Fibroblast of skin of right biceps (primary cell): ENCODE measurements at places on chromosomes 2 and 18.

GRCh38 chr18:75066021-75066880 lies 142.7 kb downstream of the PTGR3 start:
- no peak for DNase-seq

DNA sequence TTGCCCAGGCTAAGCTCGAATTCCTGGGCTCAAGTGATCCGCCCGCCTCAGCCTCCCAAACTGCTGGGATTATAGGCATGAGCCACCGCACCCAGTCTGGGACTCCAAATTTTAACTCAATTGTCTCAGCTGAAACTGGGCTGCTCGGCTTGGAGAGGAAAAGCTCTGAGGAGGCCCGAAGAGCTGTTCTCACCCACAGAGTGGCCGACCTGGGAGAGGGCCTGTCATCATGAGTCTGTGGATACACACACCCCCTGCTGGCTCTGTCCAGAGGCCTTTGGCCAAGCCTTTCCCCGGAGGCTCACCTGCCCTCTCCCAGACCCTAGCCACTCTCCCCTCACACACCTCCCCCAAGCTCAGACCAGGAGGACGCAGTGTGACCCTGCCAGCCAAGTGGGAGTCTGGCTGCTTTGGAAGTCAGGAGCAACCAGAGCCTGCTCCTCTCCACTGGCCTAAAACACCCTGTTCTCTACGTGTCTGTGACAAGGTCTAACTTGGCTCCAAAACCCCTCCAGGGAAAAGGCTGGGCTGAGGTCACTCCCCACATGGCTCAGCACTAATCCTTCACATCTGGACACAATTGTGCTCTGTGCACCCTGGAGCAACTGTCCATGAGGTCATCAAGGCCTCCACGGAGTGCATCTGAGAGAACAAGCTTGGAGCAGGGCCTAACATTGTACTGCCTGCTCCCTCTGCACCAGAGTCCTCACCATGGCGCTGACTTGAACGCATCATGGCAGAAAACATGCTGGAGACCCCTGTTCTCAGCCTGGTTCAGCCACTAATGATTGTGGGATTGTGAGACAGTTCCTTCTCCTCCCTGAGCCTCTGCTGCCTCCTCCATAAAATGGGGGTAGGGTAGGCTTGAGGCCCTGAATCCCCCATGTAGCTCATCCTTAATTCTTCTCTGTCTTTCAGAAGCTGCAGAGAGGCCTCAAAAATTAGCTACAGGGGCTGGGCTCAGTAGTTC lies 49.9 kb upstream of the RAB6C start:
- DNase-seq, result peak; percentile 34

- DNase-seq, result peak; percentile 82
Measured at GRCh38 chr2:130355578-130356431, at the start of gene PTPN18. Gene PTPN18 (plus strand): TSS chr2:130356056. CDS start chr2:130356108, 52 bp downstream.

DNA sequence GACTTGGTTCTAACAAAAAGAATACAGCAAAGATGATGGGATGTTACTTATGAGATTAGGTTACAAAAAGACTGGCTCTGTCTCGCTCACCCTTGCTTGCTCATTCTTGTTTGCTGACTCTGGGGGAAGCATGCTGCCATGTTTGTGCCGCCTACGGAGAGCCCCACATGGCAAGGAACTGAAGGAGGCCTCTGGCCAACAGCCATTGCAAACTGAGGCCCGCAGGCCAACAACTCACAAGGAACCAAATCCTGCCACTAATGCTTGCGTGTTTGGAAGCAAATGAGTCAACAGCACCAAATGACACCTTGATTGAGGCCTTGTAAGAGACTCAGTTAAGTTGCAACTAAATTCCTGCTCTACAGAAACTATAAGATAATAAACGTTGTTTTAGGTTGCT lies 297.6 kb upstream of the STON1 start:
- DNase-seq, result no peak

DNA sequence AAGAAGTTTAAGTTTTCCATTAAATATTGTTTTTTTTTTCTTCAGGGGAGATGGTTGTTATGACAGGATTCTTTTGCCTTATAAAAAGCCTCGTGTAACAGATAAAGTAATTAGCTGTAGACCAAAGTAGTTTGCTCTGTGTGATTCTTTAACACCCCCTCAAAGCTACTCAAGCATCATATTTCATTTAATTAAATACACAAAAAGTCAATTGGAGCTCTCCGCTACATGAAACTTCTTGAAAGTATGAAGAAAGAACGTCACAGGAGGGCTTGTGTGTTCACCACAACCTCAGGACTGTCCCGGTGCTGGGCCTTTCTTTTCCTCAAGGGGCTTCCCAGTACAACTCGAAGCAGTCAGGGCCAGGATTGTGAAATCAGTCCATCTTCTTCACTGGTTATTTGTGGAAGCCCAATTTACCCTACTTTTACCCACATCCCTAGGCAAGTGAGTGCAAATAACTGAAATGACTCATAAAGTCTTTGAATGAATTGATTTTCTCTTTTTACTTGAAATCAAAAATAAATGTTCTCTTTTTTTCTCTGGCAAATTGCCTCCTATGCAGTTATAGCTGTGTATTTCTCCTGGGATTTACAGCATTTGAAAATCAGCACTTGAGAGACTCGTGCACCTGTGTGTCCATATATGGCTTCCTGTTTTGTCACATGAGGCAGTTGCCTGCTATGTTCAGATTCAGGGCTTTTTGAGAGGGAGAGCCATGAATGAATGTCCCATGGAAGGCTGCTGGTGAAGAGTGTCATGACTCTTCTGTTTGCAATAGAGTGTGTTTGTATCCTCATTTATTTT lies 48.6 kb downstream of the LINC00305 start:
- DNase-seq, result no peak
